Thoracic aorta (tissue), 2 donors: ENCODE measurements at places on chromosomes 16 and 17.

- no peak for DNase-seq
Observed at GRCh38 chr17:58313815-58314705, 14.5 kb downstream of the TSPOAP1 start.

DNA sequence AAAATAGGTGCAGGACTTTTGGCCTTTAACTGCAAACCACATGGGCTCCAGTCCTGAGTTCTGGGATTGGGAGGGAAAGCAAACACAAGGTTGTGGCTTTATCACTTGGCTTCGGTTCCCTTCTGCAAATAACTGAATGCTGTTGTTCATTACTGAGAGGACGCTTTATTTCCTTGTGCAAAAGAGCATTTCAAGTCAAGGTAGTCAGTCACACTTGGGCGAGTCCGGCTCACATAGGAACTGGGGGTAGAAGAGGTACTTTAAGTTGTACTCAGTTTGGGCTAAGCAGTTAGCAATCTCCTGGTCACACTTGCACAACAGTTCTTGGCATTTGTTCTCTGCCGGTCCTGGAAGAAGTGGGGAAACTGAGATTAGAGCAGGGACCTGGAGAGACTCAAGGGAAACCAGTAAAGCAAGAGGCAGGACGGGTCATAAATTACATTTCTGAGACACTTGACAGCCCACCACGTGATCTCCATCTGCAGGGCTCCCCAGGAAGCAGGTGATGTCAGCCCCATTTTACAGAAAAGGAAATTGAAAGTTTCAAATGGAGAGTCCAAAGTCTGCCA, 21.6 kb downstream of the PLA2G10 start:
- DNase-seq = no peak

GRCh38 chr16:27108051-27108770, 41.5 kb downstream of the C16orf82 start:
- DNase-seq = no peak

DNA sequence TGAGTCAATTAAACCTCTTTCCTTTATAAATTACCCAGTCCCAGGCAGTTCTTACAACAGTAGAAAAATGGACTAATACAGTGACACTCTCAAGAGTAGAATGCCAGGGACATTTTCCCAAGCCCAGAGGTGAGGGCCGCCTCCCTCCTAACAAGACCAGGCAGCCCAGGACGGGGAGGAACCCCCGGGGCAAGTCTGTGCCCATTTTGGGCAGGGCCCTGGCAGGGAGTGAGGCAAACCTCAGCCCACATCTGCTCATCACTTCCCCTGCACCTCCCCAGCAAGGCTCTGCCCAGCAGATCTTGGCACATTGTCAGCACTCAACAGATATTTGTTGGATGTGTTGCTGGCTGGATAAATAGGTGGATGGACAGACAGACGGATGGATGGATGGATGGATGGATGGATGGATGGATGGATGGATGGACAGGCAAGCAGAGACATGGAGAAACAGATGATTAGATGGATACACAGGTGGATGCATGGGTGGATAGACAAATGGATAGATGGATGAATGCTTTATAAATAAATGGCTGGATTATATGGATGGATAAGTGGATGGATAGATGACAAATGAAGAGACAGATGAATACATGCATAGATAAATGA, 271.3 kb downstream of the PARN start:
- DNase-seq = no peak

GRCh38 chr16:50425648-50426047, 56.9 kb upstream of the BRD7 start:
- DNase-seq = no peak

DNA sequence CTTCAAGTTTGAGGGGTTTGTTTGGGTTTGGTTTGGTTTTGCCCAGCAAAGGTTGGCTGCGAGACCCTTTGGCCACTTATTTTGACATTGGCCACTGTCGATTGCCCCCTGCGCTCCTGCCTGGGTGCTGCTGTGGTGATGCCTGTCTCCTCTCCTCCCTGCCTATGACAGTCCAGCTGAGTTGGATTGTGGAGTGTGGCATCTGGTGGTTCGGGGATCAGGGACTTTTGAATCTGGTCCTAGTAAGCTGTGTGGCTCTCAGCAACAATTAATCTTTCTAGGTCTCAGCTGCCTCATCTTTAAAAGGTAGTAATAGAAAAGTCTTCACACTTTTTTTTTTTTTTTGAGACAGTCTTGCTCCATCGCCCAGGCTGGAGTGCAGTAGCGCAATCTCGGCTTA, 27.1 kb downstream of the CDK5RAP3 start:
- no peak for DNase-seq

DNA sequence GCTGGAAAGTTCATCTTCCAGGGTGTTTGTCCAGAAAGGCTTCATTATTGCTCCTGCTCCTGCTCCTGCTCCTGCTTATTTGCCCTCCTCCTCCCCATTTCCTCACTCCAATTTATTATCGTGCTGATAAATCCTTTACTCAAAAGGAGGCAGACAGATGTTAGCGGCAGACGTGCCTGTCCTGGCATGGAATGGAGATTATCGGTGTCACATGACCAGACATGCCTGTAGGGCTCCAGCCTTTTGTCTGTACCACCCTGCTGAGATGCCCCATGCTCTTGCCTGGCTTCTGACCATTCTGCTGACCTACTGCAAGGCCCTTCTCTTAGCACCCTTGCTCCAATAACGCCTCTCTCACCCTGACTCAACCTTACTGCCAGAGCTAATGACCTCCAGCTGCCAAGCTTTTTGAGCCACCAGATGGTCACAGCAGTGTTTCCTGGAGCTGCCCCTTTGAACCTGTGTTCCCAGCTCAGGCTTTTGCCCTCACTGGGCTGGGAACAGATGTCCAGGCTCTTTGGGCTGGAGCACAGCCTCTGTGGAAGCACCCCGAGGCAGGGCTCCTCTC, 12.8 kb downstream of the DNAH9 start:
- DNase-seq = no peak
